ENCODE measurements at places on chromosomes 5 and 9.

DNA sequence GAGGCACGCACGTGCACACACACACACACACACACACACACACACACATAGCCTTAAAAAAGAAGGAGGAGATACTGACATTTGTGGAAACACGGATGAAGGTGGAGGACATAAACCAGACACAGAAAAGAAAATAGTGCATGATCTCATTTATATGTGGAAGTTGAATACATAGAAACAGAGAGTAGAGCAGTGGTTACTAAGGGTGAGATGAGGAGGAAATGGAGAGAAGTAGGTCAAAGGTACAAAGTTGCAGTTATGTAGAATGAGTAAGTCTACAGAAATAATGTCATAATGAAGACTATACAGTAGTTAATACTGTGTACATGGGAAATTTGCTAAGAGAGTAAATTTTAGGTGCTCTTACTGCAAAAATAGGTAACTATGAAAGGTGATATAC lies 412.2 kb upstream of the CDH9 start:
- no peak for DNase-seq
- H3K4me1 ChIP-seq: no peaks in the 10 kb centered on the region
- no peaks in the 10 kb centered on the region for H3K27me3 ChIP-seq
- H3K36me3 ChIP-seq: no peaks in the 10 kb centered on the region
- H3K27ac ChIP-seq: no peak overlapping the region

DNA sequence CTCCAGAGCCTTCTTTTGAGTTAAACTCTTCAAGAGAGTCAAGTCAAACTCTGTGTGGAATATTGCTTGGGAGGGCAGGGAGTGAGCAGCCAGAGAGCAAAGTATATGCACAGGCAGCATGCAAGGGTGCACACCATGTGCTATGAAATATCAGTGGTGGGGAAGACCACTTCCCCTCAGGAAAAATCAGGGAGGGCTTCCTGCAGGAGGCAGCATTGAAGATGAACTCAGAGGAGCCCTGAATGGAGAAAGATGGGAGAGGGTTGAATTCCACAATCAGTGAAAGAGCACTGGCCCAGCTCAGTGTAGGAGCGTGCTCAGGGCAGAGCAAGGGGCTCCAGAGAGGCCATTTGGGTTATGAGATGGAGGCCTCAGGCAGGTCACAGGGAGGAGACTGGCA lies 41.9 kb downstream of the CCDC180 start:
- no peaks in the 10 kb centered on the region for H3K27me3 ChIP-seq
- H3K4me3 ChIP-seq: no peak overlapping the region
- H3K36me3 ChIP-seq: no peaks in the 10 kb centered on the region
- no peak for DNase-seq
- no peak overlapping the region for H3K27ac ChIP-seq

DNA sequence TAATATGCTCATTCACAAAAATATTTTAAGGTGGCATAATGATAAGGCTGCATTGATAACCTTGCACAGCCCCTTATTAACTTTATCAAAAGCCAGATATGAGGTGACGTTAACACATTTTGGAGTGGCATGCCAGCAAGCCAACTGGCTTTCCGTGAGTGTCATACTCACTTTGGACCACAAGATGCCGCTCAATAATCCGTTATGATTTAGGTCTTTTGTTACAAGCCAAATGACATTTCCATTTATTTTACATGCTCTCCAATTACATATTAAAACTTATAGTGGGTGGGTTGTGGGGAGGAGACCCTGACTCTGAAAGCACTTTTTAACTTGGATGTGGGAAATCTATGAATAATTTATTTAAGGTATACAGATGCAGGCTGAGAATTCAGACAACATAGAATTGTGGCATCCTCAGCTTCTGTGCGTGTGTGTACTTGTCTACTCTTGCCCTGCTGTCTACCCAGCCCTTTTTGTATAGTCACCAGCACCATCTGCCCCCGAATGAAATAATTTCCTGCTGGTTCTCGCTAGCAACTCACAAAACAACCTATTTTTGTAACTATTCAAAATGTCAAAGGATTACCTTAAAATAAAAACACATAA lies 305.1 kb downstream of the PSAT1 start:
- no peak overlapping the region for H3K4me3 ChIP-seq
- H3K4me1 ChIP-seq: no peaks in the 10 kb centered on the region

GRCh38 chr5:111238431-111239225 lies 14.4 kb downstream of the CAMK4 start:
- no peak overlapping the region for H3K4me3 ChIP-seq
- no peaks in the 10 kb centered on the region for H3K27me3 ChIP-seq
- DNase-seq: no peak
- peak overlapping the region; percentile 91 for H3K27ac ChIP-seq

GRCh38 chr9:4220346-4220745 lies 79.5 kb downstream of the GLIS3 start:
- no peak overlapping the region for H3K27ac ChIP-seq
- H3K4me3 ChIP-seq: no peak overlapping the region
- H3K36me3 ChIP-seq: no peaks in the 10 kb centered on the region
- H3K27me3 ChIP-seq: no peaks in the 10 kb centered on the region

DNA sequence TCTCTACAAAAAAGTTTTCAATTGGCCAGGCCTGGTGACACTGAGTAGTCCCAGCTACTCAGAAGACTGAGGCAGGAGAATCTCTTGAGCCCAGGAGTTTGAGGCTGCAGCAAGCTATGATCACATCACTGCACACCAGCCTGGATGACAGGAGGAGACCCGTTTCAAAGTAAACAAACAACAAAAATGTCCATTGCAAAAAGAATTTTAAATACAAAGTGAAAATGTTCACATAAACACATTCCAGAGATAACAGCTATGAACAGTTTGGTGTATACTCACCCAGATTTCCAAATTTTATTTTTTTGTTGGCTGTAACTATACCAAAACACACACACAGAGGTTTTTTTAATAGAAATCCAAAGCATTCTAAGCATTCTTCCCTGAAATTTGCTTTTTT lies 39.8 kb downstream of the ADRA1B start:
- H3K27me3 ChIP-seq: peaks cover 26% of the 10 kb centered on the region

DNA sequence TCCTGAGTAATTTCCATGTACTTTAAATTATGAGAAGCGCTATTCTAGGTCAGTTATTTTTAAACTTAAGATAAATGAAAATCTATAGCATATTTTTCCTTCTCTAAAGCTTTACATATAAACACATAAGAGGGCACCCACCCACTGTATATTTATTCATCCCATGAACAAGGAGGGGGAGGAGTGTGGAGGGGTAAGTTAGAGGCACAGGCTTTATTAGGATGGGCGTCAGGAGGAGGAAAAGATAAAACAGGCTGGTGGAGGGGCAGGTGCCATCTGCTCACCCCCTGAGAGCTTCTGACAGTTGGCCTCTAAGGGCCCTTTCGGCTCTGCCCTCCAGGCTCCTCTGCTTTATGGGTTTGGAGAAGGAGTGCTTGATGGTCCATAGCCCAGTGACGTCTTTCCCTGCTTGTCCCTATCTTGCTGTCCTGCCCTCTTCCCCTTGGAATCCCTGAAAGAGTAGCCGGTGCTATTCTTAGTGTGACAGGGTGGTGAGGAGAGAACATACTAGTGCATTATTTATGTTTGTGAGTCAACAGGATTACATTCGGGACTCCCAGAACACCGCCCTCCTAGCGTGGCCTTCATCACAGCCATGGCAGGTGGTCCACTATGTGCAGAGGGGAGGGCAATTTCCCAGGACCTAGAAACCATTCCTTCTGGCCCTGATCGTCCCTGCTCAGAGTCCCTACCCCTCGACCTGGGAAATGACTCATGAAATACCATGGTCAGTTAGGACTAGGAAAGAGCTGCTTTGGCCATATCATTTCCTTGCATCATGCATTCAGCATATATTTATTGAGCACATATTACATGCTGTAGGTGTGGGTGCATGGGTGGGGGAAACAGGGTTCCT lies 7.9 kb upstream of the SYNPO start:
- no peak overlapping the region for H3K4me3 ChIP-seq
- peaks cover 26% of the 10 kb centered on the region for H3K27me3 ChIP-seq
- no peak for DNase-seq
- no peaks in the 10 kb centered on the region for H3K36me3 ChIP-seq

DNA sequence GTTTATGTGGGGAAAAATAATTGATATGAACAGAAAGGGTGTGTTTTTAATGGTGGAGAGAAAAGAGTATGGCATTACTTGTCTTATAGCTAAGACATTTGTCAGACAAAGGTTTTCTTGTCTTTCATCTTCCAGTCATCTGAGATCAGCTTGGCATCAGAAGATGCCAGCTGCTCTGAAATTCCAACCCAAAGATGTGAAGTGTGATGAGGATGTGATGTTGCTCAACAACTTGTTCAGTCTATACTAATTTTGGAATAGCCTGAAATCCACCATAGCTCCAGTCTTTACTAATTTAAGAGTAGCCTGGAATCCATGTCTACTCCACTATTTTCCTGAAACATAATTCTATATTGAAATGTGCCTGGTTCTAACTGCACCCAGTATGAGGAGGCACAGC lies 182.3 kb downstream of the CFAP90 start:
- H3K4me1 ChIP-seq: no peaks in the 10 kb centered on the region
- no peaks in the 10 kb centered on the region for H3K27me3 ChIP-seq
- no peak overlapping the region for H3K4me3 ChIP-seq
- no peak overlapping the region for H3K27ac ChIP-seq

DNA sequence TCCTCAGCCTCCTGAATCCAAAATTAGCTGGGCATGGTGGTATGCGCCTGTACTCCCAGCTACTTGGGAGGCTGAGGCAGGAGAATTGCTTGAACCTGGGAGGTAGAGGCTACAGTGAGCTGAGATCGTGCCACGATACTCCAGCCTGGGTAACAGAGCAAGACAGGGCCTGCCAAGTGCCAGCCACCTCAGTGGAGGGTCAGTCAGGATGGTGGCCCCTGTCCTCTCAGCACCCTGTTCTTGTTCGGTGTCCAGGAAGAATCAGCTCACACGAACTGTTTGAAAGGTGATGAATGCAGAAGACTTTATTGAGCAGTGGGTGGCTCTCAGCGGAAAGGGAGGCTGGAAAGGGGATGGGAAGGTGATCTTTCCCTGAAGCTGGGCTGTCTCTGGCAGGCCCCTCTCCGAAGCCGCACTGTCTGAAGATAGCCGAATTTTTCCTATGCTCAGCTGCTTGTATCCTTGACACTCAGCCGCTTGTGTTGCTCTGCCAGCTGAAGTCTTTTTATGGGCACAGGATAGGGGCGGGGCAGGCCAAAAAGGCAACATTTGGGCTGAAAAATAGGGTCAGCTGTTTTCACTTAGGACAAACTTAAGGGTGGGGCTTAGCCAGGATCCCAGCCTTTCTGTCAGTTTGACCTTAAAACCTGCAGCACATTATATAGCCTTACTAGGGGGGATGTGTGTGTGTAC lies 50.9 kb downstream of the UBE2R2 start:
- peaks cover 5% of the 10 kb centered on the region for H3K36me3 ChIP-seq
- no peak overlapping the region for H3K4me3 ChIP-seq

DNA sequence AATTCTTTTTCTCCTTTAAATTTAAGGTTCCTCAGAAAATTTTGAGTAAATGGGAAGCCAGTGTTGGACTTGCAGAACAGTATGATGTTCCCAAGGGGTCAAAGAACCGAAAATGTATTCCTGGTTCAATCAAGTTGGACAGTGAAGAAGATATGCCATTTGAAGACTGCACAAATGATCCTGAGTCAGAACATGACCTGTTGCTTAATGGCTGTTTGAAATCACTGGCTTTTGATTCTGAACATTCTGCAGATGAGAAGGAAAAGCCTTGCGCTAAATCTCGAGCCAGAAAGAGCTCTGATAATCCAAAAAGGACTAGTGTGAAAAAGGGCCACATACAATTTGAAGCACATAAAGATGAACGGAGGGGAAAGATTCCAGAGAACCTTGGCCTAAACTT lies 76.0 kb downstream of the NSD1 start:
- no peaks in the 10 kb centered on the region for H3K4me1 ChIP-seq
- H3K36me3 ChIP-seq: peaks cover 50% of the 10 kb centered on the region
- no peaks in the 10 kb centered on the region for H3K27me3 ChIP-seq
- DNase-seq: no peak

DNA sequence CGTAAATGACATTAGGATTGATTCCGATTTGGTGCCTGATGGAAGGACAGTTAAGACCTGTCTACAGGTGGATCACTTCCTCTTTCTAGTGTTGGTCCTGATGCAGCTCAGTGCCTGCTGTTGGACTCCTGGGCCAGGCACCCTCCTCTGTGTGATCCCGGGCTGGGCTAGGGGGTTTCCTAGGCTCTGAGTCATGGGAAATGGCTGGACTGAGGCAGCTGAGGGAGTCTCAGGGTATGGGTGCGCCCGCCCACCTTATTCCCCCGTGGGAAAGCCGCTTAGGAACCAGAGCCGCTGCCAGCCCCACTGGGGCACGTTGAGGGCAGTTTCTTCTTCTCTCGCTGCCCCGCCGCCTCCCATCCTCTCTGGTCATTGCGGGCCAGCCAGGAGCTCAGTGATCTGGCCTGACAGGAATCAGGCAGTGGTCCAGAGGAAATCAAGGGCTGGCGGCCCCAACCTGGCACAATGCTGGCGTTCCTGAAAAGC lies 12.9 kb downstream of the TCF7 start:
- H3K4me3 ChIP-seq: peak overlapping the region; percentile 79
- DNase-seq: peak; percentile 47
- peaks cover 6% of the 10 kb centered on the region for H3K27me3 ChIP-seq

DNA sequence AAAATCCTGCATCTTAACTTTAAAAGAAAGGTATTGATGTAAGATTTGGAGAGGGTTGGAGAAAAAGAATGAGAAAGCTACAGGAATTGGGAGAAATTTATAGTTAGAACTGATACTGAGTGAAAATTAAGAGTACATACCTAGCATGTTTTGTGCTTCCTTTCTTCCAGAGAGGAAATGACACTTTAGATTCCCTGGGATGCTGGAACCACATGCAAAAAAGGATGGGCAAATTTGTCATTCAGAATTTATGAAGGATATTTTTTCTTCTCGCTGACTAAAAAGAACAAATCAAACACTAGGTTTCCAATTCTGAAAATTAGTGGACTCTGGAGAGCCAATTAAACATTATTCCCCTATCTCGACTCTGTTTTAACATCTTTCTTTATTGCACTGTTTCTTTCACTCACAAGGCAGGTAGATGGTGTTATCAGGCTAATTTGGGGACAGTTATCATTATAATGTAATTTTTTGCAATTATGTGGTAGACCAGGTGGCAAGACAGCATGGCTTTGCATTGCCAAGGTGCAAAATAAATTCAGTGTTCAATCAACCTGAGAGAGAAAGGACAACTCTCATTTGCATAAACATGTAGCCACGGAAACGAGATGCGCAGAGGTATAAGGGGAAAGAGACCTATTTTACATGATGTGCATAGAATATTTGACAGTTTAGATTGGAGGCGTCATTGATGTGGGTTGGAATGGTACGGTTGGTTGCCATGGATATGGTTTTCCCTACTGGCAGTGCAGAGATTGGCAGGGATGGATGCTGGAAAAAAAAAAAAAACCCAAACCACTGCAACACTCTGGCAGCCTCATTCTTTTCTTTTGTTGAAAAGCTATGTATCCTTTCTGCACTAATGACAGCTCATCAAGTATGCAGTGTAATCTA lies 320.4 kb upstream of the CCNH start:
- no peak overlapping the region for H3K4me3 ChIP-seq
- H3K27me3 ChIP-seq: no peaks in the 10 kb centered on the region
- no peaks in the 10 kb centered on the region for H3K36me3 ChIP-seq
- H3K27ac ChIP-seq: no peak overlapping the region
